ENCODE measurements at places on chromosomes 6 and 20. TPM values are rescaled to one million over a fixed set of nuclear protein-coding genes. Genes with fewer than 3 reads are reported as not detected.

- no peak for DNase-seq
These were observed 18.7 kb upstream of the SFT2D1 start for GRCh38 chr6:166361077-166361429.

Gene ADRM1
- 197 TPM for total RNA-seq

- no peak for DNase-seq
These were observed 112.3 kb downstream of the ERMARD start for GRCh38 chr6:169863710-169864109.

GRCh38 chr6:15551798-15552197 is 111.0 kb downstream of the DTNBP1 start:
- peak; percentile 89 for DNase-seq

Gene RPL10A
- total RNA-seq, result 1,342 TPM

DNA sequence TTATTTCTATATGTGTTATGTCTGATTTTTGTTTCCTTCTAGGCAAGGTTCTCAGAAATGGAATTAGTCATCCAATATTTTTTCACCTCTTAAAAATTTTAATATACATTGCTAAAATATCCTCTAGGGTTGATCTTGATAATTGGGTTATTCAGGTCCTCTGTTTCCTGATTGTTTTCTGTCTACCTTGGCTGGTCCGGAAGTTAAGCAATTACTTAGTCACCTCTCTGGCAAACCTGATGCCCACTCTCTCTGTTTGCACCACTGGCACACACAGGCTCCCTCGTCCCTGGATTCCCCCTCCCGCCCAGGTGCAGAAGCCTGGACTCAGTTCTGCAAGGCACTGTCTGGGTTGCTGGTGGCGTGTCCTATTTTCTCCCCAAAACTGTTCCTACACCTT is 27.7 kb downstream of the CST9L start:
- DNase-seq, result no peak

Gene CGA
- not detected for total RNA-seq

Gene NFKBIL1
- 27.7 TPM for total RNA-seq

DNA sequence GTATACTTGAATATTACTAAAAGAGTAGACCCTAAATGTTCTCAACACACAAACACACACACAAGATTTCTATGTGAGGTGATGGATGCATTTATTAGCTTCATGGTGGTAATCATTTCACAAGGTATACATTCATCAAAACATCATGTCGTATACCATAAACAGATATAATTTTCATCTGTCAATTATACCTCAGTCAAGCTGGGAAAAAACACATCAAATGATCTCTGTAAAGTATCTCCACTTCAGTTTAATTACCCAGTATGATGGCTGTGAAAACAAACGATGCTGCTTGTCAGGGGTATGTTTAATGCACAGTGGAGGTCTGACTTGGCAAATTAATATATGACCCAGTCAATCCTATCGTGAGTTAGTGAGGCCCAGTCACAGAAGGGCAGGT is 157.2 kb downstream of the MTFR2 start:
- DNase-seq, result no peak

GRCh38 chr6:133396233-133396983 is 155.3 kb downstream of the EYA4 start:
- DNase-seq, result no peak

- DNase-seq, result no peak
These were observed 63.5 kb upstream of the VSTM2L start for GRCh38 chr20:37839432-37839827.

DNA sequence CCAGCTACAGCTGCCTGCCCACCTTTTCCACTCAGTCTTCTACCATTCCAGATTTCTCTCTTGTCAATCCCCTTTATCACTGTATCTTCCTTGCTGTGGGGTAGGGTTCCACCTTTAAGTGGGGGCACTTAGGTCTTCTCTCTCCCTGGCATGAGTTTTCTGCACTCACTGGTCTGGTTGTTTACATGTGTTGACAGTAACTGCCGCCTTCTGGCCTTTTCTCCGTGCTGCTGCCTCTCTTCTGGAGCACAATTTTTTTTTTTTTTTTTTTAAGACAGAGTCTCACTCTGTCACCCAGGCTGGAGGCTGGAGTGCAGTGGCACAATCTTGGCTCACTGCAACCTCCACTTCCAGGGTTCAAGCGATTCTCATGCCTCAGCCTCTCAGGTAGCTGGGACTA is 12.0 kb downstream of the RNF114 start:
- DNase-seq, result no peak

DNA sequence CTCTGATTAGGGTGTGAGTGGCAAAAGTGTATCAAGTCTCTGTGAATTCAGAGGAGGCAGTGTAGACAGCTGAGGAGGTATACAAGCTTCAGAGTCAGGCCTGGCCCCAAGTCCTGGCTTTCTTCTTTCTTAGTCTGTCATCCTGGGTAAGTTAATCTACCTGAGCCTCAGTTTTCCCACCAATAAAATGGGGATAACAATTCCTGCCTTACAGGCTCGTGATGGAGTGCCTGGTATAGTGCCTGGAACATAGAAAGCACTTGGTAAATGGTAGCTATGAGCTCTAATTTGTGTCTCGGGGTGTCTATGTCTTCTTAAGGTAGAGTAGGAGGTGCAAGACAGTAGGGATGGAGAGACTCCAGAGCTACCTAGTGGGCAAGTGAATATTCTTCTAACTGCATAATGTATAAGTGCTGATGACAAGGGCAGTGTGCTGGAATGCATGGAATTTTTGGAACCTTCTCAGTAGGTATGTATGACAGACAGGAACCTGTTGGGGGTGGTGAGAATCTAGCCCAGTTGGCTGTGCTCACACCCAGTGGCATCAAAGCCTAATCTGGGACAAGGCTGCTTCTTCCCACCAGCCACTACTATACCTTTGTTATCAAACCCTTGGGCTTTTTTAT is 4.0 kb upstream of the SCUBE3 start:
- no peak for DNase-seq

- DNase-seq, result no peak
These were observed 51.6 kb downstream of the CDH4 start for GRCh38 chr20:61303675-61304074.

- no peak for DNase-seq
These were observed 111.2 kb downstream of the TAF4 start for GRCh38 chr20:61954276-61955021.

- DNase-seq, result no peak
These were observed 10.7 kb upstream of the TAAR2 start for GRCh38 chr6:132634796-132635195.

DNA sequence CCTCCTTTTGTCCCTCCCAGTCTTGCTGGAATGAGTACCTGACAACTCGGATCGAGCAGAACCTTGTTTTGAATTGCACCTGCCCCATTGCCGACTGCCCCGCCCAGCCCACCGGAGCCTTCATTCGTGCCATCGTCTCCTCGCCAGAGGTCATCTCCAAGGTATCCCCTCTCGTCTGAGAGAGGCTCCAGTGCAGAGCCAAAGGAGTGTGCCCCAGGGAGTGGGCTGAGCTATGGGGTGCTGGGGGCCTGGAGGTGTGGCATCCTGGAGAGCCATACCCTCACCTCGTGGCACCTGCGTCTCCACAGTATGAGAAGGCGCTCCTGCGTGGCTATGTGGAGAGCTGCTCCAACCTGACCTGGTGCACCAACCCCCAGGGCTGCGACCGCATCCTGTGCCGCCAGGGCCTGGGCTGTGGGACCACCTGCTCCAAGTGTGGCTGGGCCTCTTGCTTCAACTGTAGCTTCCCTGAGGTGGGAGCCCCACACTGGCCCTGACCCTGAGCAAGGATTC is 8.8 kb downstream of the DNPH1 start:
- no peak for DNase-seq
